ENCODE measurements at places on chromosomes 16 and 17.

DNA sequence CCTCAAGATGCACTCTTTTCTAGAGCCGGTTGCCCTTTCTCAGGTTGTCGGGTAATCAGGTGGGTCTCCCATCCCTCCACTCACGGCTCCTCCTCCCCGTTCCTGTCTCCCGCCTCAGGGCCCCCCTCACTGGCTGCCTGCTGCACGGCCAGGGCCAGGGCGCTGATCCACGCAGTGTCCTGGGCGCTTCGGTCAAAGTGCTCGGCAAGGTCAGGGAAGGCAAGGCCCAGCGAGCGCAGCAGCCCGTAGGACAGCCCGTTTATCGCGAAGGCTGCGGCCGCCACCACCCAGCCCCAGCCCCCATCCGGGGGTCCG, 753 bp downstream of the SLC16A11 start:
- DNase-seq: no peak

- no peak for DNase-seq
Observed at GRCh38 chr17:56735842-56736241, 97.9 kb downstream of the C17orf67 start.

DNA sequence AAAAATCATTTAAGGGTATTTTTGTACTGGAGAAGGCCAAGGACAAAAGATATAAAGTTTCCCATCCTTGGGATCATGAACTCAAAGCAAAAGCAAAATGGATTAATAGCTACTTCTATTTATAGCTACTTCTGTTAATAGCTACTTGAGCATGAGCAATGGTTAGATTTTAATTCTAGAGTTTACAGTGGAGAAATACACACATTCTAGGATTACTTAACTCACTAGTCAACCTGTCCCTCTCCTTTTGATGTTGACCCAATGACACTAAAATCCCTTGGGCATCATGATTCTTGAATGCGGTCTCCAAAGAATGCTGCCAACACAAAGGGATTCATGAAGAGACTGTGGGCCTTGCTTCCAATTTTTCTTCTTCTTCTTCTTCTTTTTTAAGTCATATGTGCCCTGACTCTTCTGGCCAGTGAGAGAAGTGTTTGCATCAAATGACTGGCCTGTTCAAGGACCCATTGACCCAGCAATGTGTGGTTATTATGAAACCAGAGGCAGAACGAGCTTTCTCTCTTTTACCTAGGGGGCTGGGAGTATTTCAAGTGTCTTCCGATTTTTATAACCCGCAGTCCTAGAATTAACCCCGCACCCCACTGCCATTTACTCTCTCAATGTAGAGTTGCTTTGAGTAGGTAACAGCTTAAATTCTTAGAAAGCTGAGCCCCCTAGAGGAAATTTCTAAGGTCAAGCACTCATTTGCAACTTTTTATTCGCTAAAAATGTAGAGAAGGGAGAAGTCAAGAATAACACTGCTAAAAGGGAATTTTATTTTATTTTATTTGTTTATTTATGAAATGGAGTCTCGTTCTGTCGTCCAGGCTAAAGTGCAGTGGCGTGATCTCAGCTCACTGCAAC, 34.6 kb downstream of the OTOA start:
- no peak for DNase-seq

DNA sequence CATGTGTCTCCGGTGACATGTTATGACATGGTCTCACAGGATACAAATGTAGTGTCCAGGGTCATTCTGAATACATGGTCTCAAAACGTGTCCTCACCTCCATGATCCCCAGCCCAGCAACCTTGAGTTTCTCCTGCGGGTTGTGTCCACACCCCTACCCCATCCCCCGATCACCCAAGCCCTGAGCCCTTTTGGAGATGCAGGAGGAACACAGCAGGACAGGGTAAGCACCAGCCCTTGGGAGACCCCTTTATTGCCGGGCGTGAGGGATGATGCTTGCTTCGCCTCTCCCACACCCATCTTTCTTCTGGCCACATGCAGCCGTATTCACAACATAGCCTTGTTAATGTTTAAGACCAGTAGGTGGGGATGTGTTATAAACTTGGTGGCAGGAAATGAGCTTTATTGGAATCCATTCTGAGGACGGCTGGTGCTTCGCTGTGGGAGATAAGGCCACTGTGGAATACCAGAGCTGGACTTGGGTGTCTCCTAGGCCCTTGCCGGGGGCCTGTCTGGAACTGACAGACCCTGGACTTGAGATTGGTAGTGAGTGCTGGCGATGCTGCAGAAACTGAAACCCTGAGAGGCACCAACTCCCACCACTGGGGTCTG, 5.5 kb downstream of the TMEM132E start:
- DNase-seq: no peak

GRCh38 chr17:57549468-57549867, 195.6 kb downstream of the CCDC182 start:
- DNase-seq: no peak

All from left ventricle myocardium superior (tissue), 1 donor.